ENCODE measurements at places on chromosomes 7 and 10.

- DNase-seq: no peak
Measured at GRCh38 chr7:43456200-43456599, 126.7 kb upstream of the STK17A start.

DNA sequence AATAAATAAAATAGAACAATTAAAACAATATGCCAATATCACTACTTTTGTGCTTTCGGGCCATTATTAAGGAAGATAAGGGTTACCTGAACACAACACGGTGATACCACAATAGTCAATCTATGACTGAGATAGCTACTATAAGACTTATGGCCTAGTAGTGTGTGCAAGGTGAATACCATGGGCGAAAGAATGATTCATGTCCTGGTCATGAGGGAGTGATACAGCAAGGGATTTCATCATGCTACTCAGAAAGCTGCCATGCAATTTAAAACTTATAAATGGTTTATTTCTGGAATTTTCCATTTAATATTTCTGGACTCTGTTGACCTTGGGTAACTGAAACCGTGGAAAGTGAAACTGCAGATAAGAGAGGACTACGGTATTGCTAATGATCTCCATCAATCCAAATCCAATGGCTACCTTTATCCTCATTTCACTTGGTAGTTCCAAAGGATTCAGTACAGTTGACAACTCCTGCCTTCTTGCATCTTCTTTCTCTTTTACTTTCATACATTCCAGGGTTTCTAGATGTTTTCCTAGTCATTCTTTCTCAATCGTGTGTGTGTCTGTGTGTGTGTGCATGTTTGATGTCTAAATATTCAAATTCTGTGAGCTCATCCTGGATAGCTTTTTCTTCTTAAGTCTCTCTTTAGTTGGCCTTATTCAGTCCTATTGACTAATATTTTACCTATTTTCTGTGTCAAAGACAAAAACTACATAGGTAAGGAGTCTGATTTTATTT is 100.5 kb upstream of the MAGI2 start:
- no peak for DNase-seq

- DNase-seq: no peak
Measured at GRCh38 chr10:20616056-20616671, 280.9 kb downstream of the NEBL start.

GRCh38 chr7:28980451-28981160 is 22.5 kb upstream of the TRIL start:
- no peak for DNase-seq

- no peak for DNase-seq
Measured at GRCh38 chr7:141609576-141609975, 58.4 kb downstream of the AGK start.

DNA sequence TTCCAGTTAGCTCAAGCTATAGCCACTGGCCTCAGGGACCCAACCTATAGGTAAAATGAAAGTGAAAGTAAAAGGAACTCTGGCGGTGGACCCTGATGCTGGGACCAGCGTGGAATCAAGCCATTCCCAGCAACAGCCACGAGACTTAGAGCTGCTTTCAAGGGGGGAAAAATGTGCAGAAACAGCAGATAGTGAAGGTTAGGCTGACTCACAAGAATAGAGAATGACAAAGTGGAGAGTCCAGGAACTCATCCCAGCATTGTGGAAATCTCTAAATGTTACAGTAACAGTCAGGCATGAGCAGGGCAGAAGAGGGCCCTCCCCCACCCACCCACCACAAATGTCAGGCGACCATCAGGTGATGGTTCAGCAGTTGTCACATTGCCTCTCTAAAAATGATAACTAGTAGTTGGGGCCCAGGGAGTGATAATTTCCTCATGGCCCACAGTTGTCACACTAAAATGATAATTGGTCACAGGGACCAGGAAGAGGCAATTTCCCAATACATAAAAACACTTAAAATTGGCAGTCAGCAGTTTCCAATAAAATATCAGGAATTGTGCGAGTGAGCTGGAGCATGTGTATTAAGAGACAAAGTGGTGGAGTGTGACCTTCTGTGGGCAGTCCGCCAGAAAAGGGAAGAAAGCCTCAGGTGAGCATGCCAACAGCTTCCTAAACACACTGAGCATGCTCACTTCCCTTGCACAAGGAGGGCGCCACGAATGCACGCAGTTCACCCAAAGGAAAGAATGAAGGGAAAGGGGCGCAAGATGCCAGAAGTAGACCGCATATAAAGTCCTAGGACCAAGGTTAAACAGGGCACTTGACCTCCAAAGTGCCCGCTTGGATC is 129.8 kb upstream of the PPP1R3A start:
- DNase-seq: no peak

- DNase-seq: no peak
Measured at GRCh38 chr7:43781726-43782607, 23.5 kb downstream of the BLVRA start.

DNA sequence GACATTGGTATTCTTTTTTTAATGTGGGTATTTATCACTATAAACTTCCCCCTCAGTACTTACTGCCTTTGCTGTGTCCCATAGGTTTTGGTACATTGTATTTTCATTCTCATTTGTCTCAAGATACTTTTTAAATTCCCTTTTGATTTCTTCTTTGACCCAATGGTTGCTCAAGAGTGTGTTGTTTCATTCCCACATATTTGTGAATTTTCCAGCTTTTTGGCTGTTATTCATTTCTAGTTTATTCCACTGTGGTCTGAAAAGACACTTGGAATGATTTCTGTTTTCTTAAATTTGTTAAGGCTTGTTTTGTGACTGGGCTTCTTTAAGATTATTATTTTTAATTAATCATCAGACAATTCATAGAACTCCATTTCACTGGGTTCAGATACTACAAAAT is 105.0 kb downstream of the EPC1 start:
- no peak for DNase-seq

- DNase-seq: no peak
Measured at GRCh38 chr7:158408318-158408920, 179.2 kb downstream of the PTPRN2 start.

GRCh38 chr10:131131726-131132591 is 179.6 kb downstream of the TCERG1L start:
- no peak for DNase-seq

- no peak for DNase-seq
Measured at GRCh38 chr7:64581391-64581790, 18.5 kb upstream of the ZNF680 start.

DNA sequence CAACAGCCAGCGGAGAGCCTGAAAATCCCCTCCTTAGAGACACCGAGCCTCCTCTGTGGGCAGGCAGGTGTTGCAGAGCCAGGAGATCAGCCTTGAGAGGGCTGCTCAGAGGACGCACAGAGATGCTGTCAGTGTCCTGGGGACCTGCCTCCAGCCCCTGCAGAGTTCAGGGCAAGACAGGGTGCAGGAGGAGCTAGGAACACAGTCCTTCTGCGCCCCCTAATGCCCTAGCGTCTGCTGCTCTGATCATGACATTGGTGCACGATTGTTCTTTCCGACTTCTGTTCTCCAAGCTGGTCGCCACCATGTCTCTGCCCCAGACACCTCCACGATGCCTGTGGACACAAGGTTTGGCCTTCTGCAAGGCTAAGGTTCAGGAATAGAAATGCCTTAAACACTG is 613.7 kb upstream of the MKI67 start:
- no peak for DNase-seq

- DNase-seq: peak; percentile 88
Measured at GRCh38 chr10:89367529-89367928, 10.3 kb upstream of the IFIT1B start.

DNA sequence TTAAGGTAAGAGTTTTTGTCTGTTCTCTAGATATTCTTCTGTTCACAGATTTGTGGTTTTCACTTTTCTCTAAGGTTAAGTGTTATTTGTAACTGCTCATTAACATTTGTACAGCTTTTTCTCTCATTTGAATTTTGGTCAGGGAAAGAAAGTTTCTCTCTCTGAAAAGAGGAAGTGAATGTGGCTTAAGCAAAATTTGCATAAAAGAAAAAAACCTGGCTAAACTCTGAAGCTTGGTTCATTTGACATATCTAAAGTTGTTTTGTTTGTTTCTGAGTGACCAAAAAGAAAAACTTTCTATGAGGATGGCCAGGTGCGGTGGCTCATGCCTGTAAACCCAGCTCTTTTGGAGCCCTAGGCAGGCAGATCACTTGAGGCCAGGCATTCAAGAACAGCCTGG is 22.0 kb upstream of the SLC26A4 start:
- DNase-seq: peak; percentile 80

DNA sequence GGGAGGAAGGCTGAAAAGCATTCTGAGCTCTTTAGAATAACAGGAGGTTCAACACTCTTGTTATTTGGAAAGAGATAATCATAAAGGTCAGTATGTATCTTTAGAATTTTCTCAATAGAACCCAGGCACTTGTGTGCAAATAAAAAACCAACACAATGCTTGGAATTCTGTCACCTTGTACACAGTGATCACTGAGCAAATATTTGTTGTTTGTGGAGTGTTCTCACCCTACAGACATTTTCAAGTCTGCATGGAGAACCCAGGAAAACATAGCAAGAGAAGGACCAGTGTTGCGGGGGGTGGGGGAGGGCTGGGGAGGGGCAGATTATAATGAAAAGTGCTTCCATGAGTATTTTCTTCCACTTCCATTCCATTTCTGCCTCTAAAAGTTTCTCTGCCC is 87.4 kb downstream of the FAM107B start:
- DNase-seq: no peak

- no peak for DNase-seq
Measured at GRCh38 chr10:58813573-58813972, 300.9 kb downstream of the BICC1 start.
